ENCODE measurements at places on chromosomes 16 and 17.

DNA sequence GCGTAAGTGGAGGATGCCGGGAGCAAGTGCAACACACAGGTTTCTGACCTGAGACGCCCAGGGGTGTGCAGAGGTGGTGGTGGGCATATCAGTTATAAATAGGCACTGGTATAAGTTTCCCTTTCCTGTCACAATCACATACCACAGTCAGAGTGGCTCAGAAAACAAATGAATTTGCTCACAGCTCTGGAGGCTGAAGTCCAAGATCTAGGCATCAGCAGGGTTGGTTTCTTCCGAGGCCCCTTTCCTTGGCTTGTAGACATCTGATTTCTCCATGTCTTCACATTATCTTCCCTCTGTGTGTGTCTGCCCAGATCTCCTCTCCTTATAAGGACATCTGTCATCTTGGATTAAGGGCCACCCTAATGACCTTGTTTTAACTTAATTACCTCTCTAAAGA, 250.5 kb upstream of the TNRC6C start:
- no peak for DNase-seq

- no peak for DNase-seq
Measured at GRCh38 chr17:47969930-47970724, 786 bp upstream of the CDK5RAP3 start.

GRCh38 chr17:55436224-55437158, 14.9 kb upstream of the MMD start:
- DNase-seq = no peak

DNA sequence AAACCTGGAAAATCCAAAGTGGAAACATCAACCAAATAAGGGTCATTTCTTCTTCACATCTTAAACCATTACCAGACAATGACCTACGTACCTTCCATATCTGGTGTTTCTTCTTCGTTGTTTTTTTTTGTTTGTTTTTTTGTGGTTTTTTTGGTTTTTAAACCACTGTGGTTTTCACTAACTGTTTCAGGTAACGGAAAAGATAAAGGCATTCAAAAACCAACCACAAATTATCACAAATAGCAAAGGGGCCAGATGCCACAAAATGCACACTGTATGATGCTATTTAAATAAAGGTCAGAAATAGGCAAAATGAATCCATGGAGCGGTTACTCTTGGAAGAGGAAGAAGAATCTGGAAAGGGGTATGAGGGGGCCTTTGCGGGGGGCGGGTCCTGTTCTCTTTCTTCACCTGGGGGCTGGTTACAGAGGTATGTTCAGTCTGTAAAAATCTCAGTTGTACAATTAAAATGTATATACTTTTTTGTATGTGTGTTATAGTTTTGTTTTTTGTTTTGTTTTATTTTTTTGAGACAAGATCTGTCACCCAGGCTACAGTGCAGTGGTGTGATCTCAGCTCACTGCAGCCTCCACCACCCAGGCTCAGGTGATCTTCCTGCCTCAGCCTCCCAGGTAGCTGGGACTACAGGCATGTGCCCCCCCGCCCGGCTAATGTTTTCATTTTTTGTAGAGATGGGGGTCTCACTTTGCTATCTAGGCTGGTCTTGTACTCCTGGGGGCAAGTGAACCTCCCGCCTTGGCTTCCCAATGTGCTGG, 29.6 kb downstream of the LITAF start:
- no peak for DNase-seq

GRCh38 chr16:10978871-10979446, 34.6 kb downstream of the CLEC16A start:
- DNase-seq = no peak

DNA sequence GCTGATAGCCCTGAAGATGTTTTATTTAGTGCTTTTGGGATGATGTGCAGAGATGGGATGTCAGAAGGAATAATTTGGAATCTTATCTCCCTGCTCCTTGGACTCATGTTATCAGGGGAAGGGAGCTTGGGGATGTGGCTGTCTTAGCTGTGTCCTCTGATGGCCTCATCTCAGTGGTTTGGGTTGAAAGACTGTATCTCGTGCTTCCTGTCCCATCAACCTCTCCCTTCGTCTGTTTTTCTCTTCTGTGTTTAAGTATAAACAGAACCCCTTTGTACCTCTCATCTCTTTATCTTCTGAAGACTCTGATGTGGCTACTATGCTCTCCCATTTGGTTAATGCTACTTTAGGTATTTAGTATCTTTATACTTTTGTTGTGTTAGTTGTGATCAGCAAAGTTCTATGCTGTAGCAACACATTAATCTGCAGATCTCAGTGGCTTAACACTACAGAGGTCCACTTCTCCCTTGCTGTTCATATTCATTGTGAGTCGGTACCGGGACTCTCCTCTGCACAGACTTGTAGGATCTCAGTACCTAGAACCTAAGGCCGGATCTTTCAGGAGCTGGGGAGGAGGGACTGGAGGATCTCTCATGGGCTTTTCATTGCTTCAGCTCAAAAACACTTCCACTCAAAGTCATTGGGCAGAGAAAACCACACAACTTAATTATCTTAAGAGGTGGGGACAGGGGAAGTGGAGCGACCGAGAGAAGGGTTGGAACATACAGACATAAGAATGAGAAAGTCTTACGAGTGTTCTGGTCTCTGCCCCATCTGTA, 28.8 kb downstream of the PRKCA start:
- DNase-seq = no peak

DNA sequence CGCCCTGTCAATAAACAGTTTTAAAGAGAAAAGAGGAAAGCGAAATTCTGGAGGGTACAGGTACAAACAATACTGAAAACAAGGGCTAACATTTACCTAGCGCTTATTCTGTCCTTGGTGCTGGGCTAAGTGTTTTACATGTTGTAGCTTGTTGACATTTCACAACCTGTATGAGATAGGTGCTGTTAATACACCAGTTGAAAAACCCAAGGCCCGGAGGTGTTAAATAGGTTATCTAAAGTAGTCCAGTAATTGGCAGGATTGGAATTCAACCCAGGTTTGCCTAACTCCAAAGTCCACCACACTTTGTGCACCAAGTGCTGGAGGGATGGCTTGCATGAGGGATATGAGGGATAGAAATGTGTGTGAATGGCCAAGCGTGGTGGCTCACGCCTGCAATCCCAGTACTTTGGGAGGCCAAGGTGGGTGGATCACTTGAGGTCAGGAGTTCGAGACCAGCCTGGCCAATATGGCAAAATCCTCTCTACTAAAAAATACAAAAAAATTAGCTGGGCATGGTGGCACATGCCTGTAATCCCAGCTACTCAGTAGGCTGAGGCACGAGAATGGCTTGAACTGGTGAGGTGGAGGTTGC, 2.9 kb downstream of the ATP6V0D1 start:
- no peak for DNase-seq

DNA sequence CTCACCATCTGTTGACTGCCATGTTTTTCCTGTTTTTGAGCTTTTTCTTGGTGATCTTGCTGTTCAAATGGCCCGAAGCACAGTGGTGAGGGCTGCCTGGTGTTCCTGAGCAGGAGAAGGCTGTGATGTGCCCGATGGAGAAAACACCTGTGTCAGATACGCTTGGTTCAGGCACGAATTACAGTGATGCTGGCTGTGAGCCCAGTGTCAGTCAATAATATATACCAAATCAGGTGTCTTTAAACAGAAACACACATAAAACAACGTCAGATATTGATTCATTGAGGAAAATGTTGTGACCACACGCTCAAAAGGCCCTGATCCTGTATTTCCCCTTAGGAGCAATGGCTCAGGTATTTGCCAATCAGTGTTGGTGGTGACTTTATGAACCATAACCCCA, 111.7 kb downstream of the SDR42E1 start:
- peak; percentile 40 for DNase-seq

GRCh38 chr17:44086364-44087311, 16.1 kb downstream of the G6PC3 start:
- peak; percentile 39 for DNase-seq

- DNase-seq = no peak
Measured at GRCh38 chr16:24689128-24689527, 40.3 kb upstream of the TNRC6A start.

GRCh38 chr16:88907768-88908167, 41.3 kb upstream of the PABPN1L start:
- DNase-seq = no peak

DNA sequence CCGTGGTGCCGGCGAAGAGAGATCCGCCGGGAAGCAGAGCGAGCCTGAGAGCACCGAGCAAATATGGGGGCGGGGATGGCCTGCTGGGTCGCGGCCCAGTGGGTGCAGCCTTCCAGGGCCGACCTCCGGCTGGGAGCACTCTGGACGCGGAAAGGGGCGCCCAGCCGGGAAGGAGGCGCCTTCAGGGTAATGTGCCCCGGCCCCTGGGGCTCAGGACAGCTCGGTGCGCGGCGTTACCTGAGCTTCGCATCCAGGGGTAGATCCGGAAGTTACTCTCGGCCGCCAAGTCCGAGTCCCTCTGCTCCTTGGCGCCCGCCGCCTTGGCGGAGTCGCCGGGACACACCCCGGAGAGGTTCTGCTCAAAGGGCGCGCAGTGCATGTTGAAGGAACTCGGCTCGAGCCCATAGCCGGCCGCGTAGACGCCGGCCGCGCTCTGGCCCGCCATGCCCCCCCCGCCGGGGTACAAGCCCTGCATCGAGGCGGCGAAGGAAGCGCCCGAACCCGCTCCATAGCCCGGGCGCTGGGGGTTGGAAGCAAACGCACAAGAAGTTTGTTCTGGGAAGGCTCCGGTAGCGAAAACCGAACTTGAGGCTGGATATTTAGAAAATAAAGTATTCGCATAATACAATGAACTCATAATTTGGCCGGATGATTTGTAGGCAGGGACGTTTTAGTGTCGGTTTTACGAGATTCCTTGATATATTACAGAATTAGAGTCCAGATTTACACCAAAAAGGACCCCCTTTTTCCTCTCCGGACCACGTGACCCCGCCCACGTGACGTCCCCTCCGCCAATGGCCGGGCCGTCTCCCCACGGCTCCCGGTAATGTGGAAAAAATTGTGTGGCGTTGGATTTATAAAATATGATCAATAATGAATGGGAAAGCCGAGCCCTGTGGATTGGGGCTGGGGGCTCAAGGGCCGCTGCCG, at the start of gene HOXB7:
Gene HOXB7, minus strand, starts transcription at position 736 of the 930 bp plus-strand sequence. Its CDS starts 99 bp downstream, at position 637.
- peak; percentile 45 for DNase-seq

- no peak for DNase-seq
Measured at GRCh38 chr17:63932721-63933120, 590 bp upstream of the CD79B start.

DNA sequence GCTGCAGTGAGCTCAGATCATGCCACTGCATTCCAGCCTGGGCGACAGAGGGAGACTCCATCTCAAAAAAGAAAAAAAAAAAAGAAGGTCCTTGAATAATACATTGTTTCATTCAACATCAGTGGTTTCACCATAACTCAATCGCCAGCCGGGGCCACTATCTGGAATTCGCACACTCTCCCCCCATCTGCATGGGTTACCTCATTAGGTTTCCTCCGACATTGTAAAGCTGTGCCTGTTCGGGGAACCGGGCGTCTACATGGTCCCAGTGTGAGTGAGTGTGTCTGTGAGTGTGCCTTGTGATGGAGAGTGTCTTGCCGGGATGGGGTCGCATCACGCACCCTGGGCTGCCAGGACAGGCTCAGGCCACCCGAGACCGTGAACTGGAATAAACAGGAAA, 16.6 kb upstream of the RBBP6 start:
- DNase-seq = no peak

GRCh38 chr17:68305142-68305541, 13.8 kb downstream of the ARSG start:
- no peak for DNase-seq

DNA sequence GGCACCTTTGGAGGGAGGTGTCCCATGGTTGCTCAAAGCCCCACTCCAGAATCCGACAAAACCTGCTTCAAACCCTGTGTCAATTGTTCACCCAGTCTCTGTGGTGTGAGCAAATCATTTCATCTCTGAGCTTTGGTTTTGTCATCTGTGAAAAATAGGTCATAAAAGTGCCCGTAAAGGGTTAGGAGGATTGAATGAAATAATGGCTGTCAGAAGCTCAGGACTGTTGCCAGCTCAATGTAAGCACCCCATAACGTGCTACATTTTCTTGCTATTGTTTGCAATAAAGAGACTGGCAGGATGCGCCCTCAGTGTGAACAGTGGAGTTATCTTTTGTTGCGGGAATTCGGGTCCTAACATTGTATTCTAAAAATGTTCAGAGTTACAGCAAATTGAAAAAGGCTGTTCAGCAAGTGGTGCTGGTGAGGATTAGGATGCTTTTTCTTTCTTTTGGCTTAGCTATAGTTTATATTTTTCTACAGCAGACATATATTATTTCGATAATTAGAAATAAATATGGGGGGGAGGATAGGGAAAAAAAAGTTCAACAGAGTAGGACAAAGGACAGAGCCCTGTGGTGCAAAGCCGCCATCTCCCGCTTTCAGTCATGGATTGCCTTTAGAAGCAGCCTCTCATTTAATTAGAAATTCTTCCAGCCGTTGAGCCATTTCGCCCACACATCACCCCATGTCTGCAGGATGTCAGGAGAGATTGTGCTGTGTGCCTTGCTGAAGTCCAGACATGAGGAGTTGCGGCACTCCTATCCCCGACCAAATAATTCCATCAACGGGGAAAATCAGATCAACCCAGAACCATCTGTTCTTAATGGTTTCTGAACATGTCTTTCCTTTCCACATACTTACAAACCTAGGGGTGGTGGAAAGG, 20.9 kb upstream of the PYY start:
- no peak for DNase-seq

DNA sequence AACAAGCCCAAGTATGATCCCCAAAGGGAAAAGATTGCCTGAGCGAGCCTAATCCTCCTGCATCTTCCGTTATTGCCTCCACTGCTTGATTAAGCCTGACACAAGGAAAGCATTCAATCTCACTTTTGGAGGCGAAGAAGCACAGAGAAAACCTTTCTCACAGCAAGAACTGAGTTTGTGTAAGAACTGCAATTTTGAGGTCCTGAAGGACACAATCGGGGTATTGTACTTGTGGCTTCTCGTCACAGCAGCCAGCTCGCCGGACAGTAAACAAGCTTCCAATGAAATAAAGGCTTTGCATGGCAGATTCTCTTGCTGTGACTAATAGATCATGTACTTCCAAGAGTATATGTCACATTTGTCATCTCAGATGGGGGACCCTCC, 18.7 kb upstream of the FOXF1 start:
- no peak for DNase-seq

GRCh38 chr16:77896415-77897128, 108.2 kb downstream of the VAT1L start:
- peak; percentile 90 for DNase-seq

GRCh38 chr16:27109666-27110523, 43.2 kb downstream of the C16orf82 start:
- peak; percentile 34 for DNase-seq
